Right atrium auricular region (tissue), 2 donors: ENCODE measurements at places on chromosomes 5 and 9.

- peak; percentile 90 for DNase-seq
These were observed at the start of the genes NDOR1 and TMEM203 for GRCh38 chr9:137205126-137206069. Gene NDOR1, plus strand, starts transcription at chr9:137205700. Its CDS starts 78 bp downstream, at chr9:137205778. Gene TMEM203, minus strand, starts transcription at chr9:137205648. Its CDS starts 234 bp downstream, at chr9:137205414.

- DNase-seq, result no peak
These were observed 17.6 kb upstream of the PPP1R26 start for GRCh38 chr9:135461936-135462335.

GRCh38 chr5:143850050-143850683 lies 38.2 kb downstream of the HMHB1 start:
- DNase-seq, result no peak

DNA sequence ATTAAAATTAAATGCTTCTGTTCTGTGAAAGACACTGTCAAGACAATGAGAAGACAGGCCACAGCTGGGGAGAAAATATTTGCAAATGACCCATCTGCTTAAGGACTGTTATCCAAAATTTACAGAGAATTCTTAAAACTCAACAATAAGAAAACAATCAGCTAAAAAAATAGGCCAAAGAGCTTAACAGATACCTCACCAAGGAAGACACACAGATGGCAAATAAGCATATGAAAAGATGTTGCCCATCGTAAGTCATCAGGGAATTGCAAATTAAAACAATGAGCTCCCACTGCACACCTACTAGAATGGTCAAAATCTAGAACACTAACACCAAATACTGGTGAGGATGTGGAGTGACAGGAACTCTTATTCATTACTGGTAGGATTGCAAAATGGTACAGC lies 10.3 kb downstream of the WNK2 start:
- no peak for DNase-seq

GRCh38 chr5:55159763-55160492 lies at the start of gene GPX8:
Gene GPX8, plus strand, starts transcription at chr5:55160171. Its CDS starts 22 bp downstream, at chr5:55160193.
- no peak for DNase-seq

DNA sequence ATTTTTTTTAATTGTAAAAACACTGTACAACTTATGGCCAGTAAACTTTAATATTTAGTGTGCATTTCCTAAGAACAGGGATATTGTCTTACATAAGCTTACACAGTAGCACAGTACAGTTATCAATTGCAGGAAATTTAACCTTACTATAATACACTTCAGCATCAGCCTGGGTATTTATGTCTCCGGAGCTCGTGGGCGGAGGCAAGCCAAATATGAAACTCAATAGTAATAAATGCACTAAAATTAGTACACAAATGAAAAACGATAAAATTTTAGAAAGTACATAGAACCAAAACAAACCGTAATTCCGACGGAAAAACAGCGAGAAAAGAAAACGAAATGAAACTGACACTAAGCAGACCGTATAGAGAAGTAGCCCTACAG lies 91.2 kb downstream of the ANXA2R start:
- DNase-seq, result no peak

DNA sequence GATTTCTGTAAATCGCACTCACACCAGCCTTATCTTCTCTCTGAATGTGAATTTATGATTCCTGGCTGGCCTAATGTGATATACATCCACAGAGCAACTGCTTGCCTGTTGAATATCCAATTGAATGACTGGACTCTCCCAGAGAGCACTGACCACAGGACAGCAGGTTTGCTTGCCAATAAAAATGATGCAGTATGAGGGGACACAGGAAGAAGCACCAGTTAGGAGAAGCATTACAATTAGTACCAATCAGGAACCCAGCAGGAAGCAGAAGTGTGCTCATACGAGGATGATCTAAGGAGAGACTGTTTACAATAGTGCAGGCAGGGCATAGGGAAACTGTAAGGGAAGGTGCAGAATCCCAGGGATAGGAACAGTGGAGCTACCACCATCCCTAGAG lies 127.2 kb upstream of the ZNF366 start:
- no peak for DNase-seq

DNA sequence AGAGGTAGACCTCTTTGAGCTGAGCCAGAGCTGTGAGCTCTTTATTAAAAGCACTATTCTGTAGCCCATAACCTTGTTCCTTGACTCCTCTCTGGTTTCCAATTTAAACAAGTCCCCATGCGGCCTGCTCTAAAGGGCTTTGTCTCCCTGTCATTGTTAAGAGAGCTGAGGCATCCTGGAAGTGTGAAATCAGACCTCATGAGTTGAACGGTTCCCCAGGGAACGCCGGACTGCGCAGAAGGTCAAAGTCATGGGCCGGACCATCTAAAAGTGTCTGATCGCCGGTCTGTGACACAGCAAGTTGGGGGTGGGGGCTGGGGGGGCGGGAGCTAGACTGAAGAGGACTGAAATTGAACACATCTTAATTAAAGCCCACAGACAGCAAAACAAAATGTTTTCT lies 265.8 kb downstream of the SLF1 start:
- no peak for DNase-seq

DNA sequence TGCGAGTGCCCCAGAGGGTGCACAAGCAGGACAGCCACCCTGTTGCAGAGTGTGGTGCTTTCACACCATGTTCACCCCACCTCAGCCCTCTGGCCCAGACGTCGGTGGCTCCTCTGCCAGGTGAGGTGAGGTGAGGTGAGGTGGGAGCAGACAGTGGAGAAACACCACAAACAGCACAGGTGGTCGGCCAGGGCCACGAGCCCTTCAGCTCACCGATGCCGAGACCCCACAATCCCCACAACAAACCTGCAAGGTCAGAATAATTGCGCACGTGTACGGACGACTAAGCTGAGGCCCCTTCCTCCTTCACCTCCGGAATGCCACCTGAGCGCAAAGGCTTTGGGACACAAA lies 10.5 kb downstream of the BRD3 start:
- DNase-seq, result no peak

GRCh38 chr5:86461169-86461956 lies 156.4 kb upstream of the COX7C start:
- DNase-seq, result no peak

- no peak for DNase-seq
These were observed 139.8 kb downstream of the APBA1 start for GRCh38 chr9:69532396-69532795.

DNA sequence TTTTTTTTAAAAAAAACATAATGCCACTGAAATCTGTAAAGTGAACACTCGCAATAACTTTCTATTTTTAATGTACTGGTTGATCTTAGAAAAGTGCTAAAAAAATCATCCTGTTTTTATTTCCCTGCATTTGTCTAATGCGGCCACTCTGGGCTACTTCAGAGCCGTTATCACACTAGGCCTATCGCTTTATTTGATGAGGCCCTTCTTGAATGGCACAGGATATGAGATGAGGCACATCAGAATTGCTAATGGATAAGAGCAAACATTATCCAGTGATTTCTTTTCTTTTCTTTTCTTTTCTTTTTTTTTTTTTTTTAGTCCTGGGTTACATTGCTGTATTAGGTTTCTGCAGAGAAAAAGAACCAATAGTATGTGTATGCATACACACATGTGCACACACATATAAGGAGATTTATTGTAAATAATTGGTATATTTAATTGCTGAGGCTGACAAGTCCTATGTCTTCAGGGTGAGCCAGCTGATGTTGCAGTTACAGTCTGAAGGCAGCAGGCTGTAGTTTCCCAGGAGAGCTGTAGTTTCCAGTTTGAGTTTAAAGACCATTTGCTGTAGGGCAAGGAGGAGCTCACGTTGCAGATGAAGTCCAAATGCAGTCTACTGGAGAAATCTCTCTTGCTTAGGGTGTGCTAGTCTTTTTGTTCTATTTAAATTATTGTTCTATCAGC lies 391.7 kb downstream of the MED10 start:
- DNase-seq, result no peak

DNA sequence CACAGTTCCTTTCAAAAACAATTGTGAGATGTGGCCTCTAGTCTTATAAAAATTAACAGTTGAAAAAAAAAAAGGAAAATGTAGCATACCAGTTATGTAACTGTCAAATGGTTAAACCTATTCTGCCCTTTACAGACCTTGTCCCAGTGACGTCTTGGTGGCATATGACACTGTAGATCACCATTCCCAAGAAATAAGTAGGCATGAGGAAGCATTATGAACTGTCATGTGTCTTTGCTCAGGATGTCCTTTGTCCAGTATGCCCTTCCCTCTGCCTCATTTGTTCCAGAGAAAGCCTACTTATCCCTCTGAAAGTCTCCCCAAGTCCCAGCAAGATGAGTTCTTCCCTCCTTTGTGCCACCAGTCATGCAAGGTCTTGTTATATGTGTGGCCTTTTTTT lies 63.2 kb downstream of the PAM start:
- DNase-seq, result no peak

- no peak for DNase-seq
These were observed 81.8 kb downstream of the CMYA5 start for GRCh38 chr5:79771387-79771786.

- DNase-seq, result no peak
These were observed 207.6 kb downstream of the FBXL17 start for GRCh38 chr5:108174286-108174685.

DNA sequence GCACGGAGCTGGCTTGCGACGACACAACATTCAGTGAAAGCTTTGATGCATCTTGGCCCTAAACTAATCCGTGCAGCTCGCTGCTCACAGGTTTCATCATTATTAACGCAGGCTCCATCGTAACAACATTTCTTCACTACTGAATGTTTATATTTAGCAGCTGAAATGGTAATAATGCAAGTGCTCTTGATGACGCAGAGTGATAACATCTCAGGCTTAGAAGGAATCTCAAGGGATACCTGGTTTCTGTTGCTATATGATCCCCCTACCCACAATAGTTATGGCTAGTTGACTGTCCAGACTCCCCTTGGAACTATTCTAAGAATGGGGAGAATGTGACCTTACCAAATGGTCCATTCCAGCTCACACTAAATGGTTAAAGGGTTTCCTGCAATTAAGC lies 36.2 kb downstream of the C5 start:
- DNase-seq, result no peak

DNA sequence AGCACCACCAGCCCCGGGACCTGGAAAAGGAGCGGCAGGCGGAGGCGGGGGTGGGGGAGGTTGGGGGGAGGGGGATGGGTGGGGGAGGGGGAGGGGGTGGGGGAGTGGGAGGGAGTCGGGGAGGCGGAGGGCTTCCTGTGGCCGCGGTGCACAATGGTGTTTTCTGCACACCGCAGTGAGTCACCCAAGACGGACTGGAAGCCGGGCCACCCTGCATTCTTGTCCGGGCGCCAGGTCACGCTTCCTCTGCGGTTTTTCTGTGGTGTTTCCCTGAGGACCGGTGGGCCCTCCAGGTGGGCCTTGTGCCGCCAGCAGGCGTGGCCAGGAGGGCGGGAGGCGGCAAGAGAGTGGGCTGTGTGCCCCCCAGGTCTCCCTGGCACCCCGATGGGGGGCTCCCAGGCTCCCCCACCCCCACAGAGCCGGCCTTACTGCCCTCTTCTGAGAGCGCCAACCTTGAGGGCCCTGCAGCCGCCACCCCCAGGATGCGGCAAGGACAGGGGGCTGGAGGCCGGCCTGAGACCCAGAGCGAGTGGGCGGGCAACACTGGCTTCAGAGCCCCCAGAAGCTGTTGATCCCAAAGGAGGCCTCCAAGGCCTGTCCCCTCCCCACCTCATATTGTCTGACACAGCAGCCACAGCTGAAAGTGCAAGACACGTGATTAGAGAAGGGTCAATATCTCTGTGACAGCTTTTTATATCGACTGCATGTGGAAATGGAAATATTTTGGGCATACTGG lies 11.1 kb downstream of the EXD3 start:
- peak; percentile 83 for DNase-seq

GRCh38 chr5:146796911-146797310 lies 81.6 kb downstream of the PPP2R2B start:
- no peak for DNase-seq

- DNase-seq, result no peak
These were observed 137.5 kb downstream of the ICE1 start for GRCh38 chr5:5560016-5560415.

- DNase-seq, result no peak
These were observed 220.8 kb upstream of the TBCA start for GRCh38 chr5:77996943-77997342.

DNA sequence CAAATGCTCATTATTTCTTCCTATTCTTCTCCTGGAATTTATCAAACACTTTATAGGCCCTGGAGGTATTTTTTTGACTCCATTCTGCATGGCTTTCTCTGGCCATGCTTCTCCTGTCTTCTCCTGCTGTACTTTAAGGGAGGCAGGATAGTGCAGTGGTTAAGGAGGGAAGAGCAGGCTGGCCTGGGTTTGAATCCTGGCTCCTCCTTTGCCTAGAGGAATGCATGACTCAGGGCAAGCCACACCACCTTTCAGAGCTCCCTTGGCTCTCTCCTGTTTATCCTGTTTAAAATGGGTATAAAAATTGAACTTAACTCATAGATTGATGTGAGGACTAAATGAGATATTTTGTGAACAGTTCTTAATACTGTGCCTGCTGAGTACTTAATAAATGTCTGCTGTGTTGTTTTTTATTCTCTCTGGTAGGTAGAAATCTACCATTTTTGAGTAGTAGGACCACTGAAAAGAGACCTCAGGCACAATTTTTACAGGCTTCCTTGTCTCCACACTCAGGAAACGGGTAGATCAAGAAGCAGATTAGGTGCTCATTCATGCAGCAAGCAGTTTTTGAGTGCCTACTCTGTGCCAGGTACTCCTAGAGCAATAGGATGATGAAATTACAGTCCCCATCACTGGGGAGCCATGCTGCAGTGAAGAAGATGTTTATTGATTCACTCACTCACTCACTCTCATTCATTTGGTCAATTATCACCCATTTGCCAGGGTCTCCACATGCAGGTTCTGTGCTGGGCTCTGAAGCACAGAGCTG lies 32.7 kb upstream of the ARAP3 start:
- DNase-seq, result no peak

GRCh38 chr9:127614961-127615360 lies 2.9 kb downstream of the STXBP1 start:
- no peak for DNase-seq

DNA sequence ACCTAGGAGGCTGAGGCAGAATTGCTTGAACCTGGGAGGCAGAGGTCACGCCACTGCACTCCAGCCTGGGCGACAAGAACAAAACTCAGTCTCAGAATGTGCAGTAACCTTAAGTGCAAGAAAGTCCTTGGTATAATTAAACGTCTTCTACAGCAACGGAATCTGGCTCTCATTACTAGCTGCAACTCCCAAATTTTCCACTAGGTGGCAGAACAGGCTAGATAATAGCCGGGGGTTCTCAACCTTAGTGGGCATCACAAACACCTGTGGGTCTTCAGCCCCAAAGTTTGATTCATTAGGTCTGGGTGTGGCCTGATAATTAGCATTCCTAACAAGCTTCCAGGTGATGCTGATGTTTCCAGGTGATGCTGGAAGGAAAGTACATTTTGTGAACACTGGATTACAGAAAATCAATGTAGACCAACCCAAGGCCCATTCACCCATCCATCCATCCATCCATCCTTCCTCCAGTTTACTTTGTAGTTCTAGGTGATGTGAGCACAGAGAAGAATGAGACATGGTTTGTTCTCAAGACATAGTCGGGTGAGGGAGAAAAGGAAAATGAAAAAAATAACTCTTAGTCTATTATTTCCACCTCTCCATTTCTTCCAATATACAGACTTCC lies 37.3 kb downstream of the FBXW2 start:
- no peak for DNase-seq

DNA sequence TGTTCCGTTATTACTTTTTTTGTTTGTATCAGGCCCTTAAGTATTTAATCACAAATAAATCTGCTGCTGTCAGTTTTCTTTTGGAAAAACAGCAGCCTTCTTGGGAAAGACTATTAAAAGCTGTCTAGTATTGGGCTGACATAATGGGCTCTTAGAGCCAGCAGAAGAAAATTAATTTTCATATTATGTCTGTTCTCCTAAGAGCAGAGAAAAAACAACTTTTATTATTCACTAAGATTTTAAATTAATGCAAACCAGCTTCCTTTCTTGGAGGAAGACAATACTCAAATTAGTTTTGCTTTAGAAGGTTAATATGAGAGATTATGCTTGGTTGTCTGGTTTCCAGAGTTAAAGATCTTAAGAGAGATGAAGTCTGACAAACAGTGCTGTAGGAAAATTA lies 30.6 kb upstream of the GARNL3 start:
- DNase-seq, result no peak
